ENCODE measurements at places on chromosomes 2 and 18.

GRCh38 chr18:66136039-66136438 is 385.2 kb downstream of the CDH7 start:
- no peak for DNase-seq

- DNase-seq = no peak
Observed at GRCh38 chr2:117055499-117056375, 758.8 kb upstream of the DDX18 start.

DNA sequence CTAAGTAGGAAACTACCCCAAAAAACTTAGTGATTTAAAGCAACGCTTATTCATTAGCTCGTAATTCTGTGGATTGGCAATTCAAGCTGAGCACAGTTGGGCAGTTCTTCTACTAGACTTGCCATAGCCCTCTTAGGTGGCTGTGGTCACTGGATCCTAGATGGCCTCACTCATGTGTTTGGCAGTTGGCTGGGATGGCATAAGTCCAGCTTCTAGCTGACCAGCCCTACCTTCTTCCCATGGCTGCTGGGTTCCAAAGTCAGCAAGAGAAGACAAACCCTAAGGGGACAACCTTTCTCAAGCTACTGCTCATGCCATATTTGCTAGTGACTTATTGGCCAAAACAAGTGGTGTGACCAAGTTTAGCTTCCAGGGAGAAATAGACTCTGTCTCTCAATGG is 95.3 kb downstream of the COPS8 start:
- no peak for DNase-seq

DNA sequence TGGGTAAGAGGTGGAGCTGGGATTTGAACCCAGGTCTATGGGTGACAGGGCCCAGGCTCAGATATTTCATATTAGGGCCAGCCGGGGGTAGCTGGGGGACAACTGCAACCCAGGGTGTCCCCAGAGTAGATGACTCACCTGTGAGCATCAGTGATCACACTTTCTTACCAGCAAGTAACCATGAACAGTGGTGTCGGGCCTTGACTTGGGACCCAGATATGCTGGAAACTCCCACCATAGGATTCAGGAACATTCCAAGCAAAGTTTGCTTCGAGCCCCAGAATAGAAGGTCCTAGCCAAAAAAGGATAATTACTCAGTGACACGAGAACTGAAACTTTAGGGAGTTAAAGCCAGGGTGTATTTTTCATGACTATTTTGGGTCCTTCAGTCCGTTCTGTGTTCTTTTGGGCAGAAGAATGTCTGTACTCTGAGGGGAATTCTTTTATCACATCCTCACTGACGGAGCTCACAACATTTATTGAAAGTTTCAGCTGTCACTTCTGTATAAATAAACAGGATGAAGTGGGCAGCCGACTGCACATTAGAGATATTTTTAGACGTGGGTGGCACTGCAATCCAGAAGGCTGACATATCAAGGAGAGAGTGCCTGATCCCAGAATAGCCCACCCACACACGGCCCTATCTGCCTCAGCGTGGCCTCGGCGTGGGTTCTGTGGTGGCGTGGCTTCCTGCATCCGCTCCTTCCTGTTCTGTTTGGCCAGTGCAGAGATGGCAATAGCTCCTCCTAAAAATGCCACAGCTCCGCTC is 45.6 kb downstream of the RAMP1 start:
- no peak for DNase-seq

- DNase-seq = no peak
Observed at GRCh38 chr2:8694737-8695136, 12.9 kb downstream of the ID2 start.

GRCh38 chr2:165044505-165045303 is 89.4 kb upstream of the SLC38A11 start:
- no peak for DNase-seq

DNA sequence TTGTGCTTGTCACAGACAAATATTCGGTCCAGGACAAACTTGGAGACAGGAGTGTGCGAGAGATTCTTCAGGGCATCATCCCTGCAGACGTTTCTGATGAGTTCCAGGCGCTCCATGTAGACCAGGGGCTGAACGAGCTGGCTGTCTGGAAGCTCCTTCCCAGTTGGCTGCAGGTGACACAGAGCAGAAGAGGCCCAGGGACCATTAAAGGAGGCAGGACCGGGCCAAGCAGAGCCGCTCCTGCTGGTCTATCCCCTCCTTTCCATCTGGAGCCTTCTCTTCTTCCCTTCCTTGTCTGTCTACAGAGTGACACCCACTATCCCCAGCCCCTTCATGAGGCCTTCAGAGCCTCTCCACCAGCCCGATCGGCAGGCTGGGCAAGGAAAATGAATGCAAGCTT is 19.5 kb downstream of the CHST10 start:
- no peak for DNase-seq

- DNase-seq = no peak
Observed at GRCh38 chr18:6755107-6755506, 25.6 kb downstream of the ARHGAP28 start.

- no peak for DNase-seq
Observed at GRCh38 chr2:75199428-75200011, at the start of gene TACR1. Gene TACR1, minus strand, starts transcription at chr2:75199520. Its CDS starts 586 bp downstream, at chr2:75198934.

- DNase-seq = no peak
Observed at GRCh38 chr2:137921105-137921880, 43.0 kb upstream of the HNMT start.

Data from pulmonary artery endothelial cell (primary cell).